ENCODE measurements at places on chromosomes 5 and 9.

GRCh38 chr5:112533362-112533761 lies 114.3 kb upstream of the EPB41L4A start:
- DNase-seq, result no peak

DNA sequence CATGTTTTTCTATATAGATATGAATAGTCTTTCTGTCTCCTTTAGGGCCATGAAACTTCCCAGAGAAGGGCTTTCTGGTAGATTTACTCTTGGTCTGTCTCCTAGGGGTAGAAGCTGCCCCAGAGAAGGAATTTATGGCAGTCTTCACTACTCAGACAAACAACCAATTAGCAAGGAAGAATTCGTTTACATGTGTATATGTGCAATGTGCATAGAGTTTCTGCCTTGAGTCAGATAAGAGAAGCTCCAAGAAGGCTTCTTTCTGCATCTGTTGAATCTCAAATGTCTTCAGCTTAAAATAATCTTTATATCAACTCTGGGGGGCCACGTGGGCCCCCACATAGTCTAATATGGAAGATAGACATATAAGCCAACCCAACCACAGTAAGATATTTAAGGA lies 7.6 kb upstream of the CLINT1 start:
- no peak for DNase-seq

DNA sequence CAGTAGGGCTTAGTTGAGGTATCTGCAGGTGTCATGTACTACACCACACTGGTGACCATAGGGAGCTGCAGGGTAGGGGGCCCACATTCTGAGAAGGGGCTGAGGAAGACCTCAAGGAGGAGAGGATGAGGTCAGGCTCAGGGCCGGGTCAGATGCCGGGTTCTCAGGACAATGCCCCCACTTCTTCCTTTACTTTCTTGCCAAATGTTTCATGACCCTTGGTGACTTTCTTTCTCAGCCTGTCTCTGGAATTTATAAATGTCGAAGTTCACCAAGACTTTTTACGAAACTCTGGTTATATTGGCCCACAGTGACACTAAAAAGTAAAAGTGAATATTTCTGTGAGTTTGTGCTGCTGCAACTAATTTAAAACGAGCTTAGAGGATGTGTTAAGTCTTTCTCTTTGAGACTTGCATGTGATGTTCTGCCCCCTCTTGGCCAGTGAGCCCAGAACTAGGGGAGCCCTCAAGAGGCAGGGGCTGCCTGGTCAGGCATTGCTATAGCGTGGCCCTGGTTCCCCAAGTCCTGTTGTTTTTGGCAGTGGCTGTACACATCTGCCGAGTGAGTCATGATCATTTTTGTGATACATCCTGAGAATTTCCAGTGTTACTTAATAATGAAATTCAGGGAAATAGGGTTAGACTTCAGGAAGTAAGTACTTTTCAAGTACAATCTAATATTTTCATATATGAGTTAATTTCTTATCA lies 11.2 kb downstream of the ACO1 start:
- DNase-seq, result no peak

DNA sequence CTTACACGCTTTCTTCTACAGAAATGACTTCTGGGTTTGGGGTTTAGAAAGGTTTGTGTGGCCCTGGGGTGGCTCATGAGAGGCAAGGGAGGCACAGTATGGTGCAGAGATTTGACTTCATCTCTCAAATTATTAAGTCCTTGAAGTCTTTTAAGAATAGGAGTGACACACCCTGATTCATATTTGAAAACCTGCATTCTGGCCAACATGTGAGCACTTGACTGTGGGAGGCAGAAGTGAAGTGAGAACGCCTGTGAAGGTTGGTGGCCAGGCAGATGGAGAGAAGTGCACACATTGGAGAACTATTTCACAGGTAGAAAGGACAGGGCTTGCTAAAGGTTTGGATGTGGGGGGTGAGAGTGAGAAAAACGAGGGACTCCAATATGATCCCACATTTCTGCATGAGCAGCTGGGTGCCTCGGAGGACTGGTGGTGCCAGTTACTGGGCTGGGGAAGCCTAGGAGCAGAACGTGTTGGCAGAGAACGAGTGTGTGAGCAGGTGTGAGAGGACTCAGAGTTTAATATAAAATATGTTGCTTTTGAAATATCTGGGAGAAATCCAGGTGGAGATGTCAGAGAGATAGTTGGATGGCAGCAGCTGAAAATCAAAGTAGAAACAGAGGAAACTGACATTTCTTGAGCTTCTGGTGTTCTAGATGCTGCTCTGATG lies 240.0 kb upstream of the ADAMTSL1 start:
- no peak for DNase-seq

GRCh38 chr5:175321927-175322532 lies 122.0 kb downstream of the DRD1 start:
- no peak for DNase-seq

Measured in esophagus squamous epithelium (tissue), 5 donors.